Substantia nigra (tissue), 51 donors: ENCODE measurements at places on chromosomes 13 and 19.

- DNase-seq = no peak
Measured at GRCh38 chr13:111492341-111492950, 172.0 kb downstream of the TEX29 start.

GRCh38 chr13:80030491-80030890 is 310.4 kb downstream of the SPRY2 start:
- DNase-seq = no peak

DNA sequence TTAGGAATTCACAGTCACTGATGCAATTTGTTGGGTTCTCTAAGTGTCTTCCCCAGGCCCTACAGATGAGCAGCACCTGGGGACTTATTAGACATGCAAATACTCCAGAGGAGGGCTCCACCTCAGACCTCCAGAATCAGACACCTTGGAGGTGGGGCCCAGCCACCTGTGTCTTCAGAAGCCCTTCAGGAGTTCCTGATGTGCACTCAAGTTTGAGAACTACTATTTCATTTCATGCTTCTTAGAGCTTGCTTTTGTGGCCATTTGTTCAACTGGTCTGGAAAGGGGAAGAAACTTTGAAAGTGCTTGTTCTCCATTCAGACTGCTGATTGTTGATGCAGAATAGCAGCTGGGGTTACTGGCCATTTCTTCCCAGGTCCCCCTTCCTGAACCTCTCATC is 472.0 kb downstream of the COG6 start:
- DNase-seq = no peak

DNA sequence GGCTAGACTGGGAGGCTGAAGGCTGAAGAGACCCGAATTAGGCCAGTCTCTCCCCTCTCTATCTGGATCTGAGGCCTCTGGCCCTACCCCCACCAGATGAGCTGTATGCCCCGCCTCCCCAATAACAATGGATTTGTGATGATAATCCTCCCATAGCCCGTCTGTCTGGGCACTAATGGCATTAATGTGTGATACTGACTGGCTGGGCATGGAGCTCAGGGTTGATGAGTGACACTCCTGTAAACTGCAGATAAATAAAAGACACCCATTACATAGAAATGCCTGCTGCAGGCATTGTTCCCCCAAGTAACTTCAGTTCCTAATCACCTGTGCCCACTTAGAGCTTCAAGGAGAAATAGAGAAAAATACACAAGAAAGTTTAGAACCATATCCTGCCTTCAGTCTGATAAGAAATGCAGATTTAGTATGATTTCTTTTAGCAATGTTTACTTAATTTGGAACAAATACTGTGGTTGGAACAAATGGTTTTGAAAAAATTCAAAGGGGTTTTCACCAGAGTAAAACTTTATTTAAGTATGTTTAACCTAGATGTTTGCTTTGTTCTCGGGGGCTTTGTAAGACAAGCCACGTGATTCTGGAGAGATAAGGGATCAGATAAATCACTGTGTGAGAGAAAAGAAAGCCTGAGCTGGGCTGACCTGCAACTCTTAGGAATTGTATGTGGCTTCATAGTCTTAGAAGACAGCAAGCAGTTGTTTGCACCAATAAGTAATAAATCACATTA is 60.3 kb downstream of the TNFRSF19 start:
- no peak for DNase-seq

DNA sequence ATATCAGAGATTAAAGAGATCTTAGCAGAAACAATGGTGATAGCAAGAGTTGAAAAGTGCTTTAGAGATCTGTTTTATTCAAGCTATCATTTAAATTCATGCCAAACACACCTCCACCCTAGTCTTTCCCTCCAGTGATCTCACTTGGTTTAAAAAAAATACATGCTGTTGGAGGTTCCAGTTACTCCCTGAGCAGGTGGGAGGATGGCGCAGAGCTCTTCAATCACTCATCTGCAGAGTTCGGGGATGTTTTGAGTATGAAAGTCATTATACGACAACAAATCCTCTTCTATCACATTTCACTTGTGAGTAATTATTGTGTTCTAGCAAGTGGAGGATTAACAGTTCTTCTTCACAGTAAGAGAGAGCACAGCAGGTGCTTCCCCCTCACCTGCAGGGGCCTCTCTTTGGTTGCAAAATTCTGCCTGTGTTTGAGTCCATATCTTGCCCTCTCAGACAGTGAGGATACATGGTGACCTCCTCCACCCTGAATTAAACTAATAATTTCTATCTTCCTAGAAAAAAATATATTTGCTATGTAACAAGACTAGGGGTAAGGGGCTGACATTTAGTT is 376.7 kb downstream of the LIG4 start:
- DNase-seq = no peak

- DNase-seq = no peak
Measured at GRCh38 chr19:13051557-13052165, 51.0 kb downstream of the LYL1 start.

DNA sequence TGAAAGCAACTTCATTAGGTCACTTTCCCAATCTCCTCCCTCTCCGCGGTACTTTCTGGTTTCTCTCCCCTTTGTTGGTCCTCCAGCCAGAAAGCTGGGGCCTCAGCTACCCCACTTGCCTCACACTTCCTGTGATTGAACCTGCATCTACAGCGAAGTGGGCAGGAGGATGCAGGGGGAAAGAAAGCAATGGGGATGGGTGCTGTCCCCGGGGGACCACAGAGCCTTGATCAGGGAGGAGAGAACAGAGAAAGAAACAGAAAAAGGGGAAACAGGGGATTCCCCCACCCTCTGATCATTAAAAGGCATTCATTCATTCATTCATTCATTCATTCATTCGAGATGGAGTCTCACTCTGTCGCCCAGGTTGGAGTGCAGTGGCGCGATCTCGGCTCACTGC is 74.2 kb downstream of the TRPM4 start:
- no peak for DNase-seq

DNA sequence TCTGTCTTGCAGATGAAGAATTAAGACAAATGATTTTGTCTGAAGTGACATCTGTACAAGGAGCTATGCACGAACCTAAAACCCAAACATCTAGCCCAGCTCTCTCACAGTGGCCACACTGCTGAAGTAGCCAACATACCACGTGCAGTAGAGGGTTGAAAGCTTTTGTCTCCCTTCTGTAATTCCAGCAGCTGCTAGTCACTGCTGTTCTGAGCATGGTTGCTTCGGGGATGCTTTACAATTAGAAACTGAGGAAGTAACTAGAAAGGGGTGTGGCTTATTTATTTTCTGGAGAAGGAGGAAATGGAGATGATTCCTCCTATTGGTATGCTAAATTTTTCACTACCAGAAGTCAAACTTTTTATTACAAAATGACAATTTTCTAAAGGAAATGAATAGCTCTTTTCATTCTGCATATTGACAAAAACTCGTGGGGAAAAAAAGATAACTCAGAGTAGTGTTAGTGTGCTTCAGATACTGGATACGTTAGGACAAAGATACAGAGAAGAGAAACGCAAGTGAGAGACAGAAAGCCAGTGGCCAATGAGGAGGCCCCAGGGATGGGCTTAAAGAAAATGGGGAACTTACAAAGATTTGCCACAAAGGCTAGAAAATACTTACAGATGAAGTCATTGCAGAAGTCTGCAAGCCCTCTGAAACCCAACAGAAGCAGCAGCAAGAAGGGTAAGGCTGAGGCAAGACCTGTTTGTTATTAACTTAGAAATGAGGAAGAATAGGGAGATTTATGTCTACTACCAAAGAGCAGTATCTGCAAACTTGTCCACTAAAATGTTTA is 192.7 kb upstream of the MIR17HG start:
- DNase-seq = no peak

- no peak for DNase-seq
Measured at GRCh38 chr13:27783111-27783510, 9.2 kb upstream of the GSX1 start.

DNA sequence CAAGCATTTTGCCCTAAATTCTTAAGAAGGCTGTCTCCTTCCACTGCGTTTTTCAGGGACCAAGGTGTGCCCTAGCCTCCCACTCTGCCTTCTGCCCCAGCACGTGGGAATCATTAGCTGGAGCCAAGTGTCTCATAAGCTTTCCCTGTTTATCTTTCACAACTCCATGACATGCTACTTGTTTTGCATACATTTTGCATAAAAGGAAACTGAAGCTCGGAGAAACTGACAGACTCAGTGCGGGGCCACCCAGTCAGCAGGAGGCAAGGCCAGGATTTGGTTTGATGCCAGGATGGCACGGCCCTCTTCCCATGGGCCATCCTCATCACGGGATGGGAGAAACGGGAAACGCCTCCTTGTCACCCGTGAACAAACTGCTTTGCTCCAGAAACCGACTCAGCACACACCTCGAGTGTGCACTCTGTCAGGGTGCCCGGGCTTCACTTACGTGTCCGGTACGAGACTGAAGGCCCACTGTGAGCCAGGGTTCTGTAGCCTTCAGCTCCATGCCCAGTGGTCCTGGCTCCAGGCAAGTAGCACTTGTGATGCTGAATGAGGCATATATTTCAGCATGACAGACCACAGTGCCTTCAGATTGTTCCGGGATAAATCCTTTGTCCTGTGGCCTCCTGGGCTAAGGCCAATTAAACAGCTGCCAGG is 9.6 kb downstream of the CEBPA start:
- no peak for DNase-seq

DNA sequence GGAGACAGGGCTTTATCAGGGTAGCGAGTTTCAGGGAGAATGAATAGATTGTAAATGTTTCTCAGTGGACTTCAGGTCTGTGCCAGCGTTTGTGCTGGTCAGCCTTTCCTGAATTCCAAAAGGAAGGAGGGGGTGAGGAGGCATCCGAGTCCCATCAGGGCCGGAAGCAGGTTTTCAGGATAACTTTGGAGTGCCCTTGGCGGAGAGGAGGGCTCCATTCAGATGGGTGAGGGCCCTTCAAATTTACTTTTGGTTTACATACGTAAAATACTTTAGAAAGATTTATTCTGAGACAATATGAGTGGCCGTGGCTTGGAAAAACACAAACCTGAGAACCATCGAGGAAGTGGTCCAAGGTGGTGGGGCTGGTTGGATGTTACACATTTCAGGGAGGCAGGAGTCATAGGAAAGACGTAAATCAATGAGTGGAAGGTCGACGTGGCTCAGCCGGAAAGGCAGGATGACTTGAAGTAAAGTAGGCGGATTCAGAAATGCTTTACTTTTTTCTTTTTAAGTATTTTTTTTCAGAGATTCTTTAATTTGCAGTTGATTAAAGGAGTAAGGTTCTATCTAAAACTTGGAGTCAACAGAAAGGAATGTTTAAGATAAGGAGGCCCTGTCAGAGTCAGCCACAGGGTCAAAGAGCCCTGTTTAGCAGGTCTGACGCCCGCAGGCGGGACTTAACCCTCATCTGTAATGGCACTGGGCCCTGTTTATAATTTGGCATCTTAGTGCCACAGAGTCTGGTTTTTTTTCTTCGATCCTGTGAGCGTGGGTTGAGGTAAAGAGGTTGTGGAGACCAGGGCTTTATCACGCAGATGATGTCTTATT is 32.8 kb downstream of the ATP11A start:
- no peak for DNase-seq

- no peak for DNase-seq
Measured at GRCh38 chr19:13024126-13024950, 29.1 kb downstream of the NFIX start.

DNA sequence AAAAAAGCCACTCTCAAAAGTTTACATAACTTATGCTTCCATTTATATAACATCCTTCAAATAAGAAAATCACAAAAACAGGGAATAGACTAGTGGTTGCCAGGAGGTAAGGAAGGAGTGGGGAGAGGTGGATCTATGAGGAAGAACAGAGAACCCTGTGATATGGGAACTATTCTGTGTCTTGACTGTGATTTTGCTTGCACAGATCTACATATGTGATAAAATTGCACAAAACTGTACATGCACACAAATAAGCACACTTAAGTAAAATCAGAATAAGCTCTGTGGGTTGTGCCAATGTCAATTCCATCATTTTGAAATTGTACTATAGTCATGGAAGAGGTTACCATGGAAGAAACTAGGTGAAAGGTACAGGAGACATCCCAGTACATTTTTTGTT is 121.6 kb upstream of the SGCG start:
- DNase-seq = no peak

DNA sequence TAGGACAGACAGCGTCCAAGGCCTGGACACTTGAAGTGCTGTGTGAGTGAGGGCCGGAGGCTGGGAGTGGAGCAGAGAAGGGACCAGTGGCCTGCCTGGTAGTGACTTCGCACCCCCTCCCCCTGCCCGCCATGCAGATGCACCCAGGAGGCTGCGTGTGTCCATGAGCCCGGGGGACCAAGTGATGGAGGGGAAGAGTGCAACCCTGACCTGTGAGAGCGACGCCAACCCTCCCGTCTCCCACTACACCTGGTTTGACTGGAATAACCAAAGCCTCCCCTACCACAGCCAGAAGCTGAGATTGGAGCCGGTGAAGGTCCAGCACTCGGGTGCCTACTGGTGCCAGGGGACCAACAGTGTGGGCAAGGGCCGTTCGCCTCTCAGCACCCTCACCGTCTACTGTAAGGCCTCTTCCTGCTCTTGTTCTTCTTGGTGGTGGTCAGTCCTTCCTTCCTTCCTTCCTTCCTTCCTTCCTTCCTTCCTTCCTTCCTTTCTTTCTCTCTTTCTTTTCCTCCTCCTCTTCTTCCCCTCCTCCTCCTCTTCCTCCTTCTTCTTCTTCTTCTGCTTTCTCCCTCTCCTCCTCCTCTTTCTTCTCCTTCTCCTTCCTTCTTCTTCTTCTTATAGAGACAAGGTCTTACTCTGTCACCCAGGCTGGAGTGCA is 6.0 kb upstream of the FFAR1 start:
- no peak for DNase-seq

GRCh38 chr19:43708716-43709115 is 7.2 kb upstream of the IRGC start:
- DNase-seq = no peak

GRCh38 chr19:54921082-54921481 is 15.1 kb downstream of the NCR1 start:
- DNase-seq = no peak

DNA sequence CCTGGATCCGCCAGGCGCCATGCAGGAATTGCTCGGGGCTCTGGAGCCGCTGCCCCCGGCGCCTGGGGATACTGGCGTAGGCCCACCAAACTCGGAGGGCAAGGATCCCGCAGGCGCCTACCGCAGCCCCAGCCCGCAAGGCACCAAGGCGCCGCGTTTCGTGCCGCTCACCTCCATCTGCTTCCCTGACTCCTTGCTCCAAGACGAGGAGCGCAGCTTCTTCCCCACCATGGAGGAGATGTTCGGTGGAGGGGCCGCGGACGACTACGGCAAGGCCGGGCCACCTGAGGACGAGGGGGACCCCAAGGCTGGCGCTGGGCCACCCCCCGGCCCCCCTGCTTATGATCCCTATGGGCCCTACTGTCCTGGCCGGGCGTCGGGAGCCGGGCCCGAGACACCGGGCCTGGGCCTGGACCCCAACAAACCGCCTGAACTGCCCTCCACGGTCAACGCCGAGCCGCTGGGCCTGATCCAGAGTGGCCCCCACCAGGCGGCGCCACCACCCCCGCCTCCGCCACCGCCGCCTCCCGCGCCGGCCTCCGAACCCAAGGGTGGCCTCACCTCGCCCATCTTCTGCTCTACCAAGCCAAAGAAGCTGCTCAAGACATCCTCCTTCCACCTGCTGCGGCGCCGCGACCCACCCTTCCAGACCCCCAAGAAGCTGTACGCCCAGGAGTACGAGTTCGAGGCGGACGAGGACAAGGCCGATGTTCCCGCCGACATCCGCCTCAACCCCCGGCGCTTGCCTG is 6.1 kb downstream of the PRR12 start:
- DNase-seq = no peak
